ENCODE measurements at places on chromosomes 4 and X.
A peak's percentile ranks its signal among the peaks of the same experiment; 100 is the strongest.

DNA sequence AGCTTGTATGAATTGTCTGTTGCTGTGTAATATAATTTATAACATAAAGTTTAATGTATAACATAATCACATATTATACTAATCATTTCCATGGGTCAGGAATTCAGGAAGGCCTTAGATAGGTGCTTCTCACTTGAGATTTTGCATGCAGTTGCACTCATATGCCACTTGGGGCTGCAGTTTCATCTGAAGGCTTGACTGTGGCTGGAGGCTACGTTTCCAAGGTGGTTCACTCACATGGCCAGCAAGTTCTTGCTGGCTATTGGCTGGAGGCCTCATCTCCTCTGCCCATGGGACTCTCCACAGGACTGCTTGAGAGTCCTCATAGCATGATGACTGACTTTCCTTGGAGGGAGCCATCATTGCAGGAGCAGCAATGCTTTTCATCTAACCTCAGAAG lies 53.4 kb upstream of the STX18 start:
- no peak for DNase-seq

DNA sequence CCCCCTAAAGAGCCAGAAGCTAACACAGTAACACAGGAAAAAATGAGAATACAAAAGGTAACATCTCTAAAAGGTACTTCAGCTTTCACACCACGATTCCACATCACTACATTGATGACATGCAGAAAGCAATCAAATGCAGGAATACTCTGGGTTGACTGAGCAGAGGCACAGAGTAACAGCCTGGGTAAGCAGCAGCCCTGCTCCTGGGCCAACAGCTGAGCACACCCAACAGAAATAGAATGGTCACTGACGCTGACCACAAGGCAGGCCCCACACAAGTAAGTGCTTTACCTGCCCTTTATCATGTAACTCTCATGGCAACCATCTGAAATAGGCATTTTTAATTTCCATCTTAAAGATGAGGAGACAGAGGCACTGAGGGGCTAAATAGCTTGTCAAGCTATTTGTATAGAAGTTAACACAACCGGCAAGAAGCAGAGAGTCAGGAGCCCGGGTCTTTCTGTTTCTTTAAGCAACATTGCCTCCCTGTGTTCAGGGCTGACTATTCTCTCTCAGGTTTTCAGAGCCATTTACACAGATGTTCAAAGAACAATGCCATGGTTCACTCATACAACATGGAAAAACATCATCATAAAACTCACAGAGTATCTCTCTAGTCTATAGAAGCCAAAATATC lies 168.9 kb downstream of the ZNF674 start:
- DNase-seq = no peak

- DNase-seq = no peak
These were observed 642.3 kb upstream of the BOD1L1 start for GRCh38 chr4:14269824-14270223.

DNA sequence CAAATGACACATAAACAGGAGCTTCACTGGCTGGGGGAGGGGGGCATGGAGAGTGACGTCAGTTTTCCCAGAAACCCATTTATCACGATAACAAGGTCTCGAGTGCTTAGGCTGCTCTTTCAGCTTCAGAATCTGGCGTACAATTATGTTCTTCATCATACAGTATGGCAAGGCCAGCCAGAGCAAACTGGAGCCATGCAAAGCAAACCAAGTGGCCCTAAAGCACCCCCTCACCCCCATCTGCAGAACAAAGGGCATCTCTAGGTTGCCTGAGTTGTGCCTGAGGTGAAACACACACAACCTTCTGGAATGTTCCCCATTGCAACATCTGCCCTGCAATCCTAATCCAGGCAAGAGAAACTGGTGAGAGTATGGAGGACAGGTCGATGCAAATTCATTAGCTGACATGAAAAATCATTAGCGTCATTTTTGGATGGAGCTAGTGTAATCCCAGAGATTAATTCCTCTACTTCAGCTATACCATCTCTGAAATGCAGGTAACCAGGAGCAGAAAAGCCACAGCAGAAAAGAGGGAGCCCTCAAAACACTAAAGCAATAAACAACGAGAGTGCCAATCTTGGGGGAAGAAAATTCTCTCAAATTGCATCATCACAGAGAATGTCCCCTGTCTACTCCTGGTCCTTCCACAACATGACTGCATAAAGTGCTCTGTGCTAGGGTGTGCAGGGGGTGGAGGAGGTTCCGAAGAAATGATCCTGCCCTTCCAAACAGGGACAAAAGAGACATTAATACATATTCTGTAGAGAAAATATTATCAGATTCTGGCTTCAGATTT lies 1.8 kb downstream of the SEPTIN6 start:
- no peak for DNase-seq

- no peak for DNase-seq
These were observed 73.1 kb downstream of the CC2D2A start for GRCh38 chr4:15542760-15543159.

DNA sequence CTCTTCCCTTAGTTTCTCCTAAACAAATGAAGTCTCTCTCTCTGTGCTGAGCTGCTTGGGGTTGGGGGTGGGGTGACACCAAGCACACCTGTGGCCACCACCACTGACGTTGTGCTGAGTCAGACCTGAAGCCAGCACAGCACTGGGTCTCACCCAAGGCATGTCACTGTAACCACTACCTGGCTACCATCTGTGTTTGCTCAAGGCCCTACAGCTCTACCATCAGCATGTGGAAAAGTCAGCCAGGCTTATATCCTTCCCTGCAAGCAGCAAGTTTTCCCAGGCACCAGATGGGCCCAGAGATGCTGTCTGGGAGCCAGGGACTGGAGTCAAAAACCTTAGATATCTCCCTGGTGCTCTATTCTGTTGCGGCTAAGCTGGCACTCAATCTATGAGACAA lies 6.9 kb downstream of the CXCL10 start:
- DNase-seq = no peak

DNA sequence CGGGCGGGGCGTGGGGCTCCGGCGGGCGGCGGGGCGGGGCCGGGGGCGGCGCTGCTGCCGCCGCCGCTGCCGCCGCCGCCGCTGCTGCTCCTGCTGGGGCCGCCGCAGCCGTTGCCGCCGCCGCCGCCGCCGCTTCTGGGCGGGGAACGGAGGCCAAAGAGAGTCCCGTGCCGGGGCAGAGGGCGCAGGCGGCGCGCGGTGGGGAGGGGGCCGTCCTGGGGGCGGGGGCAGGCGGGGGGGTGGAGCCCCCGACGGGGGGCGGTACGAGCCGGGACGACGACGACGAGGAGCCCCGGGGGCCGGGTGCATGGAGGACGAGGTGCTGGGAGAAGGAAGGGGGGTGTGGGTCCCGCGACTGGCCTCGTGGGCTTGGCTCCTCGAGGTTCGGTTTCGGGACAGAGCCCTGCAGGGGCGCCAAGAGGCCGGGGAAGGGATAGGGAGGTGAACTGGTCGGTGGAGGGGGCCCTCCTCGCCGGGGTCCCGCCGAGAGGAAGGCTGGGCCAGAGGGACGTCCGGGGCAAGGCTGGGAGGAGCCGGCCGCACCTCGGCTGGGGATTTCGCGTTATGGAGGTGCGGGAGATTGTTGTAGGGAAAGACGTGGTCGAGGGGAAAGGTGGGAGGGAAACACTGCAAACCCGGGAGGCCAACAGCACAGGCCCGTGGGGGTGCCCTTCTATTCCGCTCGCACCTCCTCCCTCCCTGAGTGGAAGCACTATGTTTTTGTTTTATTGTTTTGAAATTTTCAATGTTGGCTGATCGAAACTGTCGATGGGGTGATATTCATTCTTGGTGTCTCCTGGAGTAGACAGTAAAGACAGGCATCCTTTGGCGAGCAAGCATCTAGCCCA lies 1.9 kb downstream of the BCORL1 start:
- no peak for DNase-seq

DNA sequence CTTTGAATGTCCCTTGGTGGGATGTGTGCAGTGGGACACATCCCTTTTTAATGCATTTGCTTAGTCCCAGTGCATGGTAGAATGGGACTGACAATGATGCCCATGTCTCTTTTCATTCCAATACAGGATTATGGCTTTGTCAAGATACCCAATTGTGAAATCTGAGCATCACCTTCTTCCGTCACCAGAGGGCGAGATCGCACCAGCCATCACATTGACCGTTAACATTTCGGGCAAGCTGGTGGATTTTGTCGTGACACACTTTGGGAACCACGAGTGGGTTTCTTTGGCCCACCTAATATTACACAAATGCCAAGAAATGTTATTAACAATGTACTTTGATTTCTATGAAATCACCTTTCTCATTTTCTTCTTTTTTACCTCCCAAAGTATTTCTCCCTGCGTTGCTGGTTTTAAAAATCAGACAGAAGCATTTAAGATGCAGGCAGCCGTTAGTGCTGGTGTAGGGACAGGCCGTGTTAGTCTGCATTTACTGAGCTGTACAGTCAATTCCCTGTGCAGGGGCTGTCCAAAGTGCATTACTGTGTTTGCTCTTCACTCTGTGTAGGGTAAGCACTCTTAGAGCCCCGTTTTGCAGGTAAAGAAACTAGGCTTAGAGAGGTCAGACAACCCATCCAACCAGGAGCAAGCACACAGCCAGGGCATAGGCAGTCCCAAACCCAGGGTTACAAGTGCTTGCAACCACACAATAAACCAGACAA lies 46.5 kb downstream of the CWH43 start:
- peak; percentile 8 for DNase-seq

DNA sequence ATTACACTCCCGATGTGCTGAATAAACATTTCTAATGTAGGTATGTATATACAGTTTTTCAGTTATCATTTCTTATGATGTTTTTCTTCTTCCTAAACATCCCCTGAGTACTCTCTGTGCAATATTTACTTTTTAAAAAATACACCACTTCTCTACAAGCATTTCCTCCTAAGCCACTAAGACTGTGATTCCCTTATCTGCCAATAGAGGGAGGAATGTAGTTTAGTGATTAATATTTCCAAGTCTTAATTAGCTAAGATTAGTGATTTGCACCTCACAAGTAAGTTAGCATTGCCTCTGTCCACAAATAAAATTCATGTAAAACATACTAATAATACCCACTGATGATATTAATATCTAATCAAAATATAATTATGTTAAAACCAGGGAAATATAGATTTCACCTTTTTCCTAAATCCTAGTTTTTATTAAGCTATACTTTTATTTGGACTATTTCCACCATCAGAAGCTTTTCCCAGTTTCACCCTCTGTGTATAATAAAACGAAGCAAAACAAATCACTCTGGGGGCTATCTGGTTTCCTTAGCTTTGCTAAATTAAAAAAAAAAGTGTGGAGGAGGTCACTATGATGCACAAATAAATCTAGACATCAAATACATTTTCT lies 909.1 kb downstream of the FAT4 start:
- no peak for DNase-seq

DNA sequence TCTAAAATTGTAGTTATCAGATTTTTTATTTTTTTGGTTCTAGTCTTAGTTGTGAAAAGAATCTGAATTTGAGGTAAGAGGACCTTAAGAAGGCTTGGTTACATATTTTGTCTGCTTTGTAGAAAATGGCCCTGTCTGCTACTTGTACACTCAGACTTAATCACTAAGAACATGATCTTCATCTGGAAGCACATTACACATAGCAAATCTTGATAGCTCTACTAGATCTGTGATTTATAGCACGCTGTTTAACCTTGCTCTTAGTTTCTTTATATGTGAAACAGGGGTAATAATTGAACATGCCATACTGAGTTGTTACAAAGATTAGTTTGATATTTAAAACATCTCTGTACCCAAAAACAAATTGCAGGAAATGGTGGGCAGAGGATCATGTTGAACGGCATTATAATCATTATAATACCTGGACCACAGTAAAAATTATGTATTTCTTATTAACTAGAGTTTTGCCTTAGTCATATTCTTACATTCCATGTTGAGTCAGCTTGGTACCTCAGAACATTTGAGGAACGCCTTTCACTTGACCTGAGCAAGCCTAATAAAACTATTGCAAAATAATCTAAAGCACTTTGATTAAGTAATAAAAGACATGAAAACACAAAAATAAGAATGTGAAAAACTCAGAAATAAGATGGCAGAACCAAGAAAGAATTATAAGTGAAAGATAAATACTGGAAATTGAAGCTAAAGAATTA lies 738.0 kb upstream of the AADAT start:
- no peak for DNase-seq

DNA sequence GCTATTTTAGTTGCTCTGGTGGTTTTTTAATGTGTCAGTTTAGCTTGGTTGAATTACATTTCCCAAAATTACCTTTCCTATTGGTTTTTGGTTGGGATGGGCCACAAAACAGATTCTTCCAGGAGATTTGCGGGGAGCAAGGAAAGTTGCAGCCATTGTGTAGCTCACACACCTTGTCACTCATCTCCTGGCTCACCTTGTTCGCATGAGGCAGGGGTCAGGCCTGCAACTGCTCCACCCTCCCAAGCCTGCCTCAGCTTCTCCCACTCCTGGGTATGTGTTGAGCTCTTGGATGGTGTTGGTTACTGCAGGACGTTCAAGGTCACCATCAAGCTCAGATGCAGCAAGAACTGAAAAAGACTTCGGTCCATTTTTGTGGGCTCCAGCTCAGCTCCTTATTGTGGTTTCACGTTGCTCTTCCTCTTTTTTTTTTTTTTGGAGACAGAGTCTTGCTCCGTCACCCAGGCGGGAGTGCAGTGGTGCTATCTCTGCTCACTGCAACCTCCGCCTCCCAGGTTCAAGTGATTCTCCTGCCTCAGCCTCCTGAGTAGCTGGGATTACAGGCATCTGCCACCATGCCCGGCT lies 95.6 kb upstream of the METTL14 start:
- DNase-seq = no peak

- no peak for DNase-seq
These were observed 8.1 kb downstream of the SLC34A2 start for GRCh38 chr4:25663781-25664180.

DNA sequence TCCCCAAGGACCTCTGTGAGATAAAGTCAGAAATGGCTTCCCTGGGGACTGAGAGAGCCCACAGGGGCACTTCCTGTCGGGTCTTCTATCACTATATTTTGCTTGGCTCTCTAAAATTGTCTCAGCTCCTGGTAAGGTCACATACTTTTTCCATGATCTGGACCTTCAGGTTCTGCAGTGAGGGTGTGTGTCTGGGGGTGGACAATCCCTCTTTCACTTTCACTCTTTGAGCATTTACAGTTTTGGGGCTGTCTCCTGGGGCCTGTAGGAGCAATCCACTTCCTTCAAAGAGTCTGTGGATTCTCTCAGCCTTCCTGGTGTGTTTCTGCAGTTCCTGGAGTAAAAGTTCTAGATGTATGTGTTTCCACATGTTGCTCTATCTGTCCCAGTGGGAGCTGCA lies 335.7 kb downstream of the FSTL5 start:
- DNase-seq = no peak

DNA sequence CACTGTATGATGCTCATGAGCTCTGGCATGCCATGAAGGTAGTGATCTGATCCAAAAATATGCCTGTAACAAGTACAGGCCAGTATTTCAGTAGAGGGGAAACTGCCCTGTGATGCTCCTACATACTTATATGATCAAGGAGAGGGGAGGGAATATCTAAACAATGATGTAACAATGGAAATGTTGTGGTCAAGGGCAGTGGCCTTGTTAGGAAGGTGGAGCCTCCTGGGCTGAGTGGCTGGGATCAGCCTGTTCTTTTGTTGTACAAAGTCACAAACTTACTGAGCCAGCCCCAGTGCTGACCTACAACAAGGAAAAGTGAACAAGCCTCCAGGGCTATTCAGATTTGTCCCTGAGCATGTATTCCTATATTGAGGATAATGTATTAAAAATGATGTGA lies 70.3 kb downstream of the ANXA10 start:
- no peak for DNase-seq

Data from NCI-H526 treated with DMSO at 0.1 percent for 48 hours (cell line).